ENCODE measurements at places on chromosomes 2 and 18.
A peak's percentile ranks its signal among the peaks of the same experiment; 100 is the strongest.

- DNase-seq, result peak; percentile 76
Observed at GRCh38 chr18:23136326-23137096, 1.2 kb downstream of the CABLES1 start.

DNA sequence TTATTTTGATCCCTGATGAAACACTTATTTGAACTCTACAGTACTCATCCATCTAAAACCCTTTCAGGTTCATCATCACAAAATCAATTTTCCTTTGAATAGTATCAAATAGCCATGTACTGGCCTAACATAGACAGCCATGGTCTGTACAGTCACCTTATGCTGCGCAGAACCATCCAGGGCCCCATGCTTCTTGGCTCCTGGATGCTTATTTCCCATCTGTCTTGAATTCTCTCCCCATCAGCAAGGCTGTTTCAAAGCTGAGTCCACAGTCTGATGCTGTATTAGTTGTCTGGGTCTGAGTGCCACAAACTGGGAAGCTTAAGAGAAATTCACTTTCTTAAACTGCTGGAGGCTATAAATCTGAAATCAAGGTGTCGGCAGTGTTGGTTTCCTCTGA lies 290.2 kb downstream of the OSR1 start:
- DNase-seq, result no peak

DNA sequence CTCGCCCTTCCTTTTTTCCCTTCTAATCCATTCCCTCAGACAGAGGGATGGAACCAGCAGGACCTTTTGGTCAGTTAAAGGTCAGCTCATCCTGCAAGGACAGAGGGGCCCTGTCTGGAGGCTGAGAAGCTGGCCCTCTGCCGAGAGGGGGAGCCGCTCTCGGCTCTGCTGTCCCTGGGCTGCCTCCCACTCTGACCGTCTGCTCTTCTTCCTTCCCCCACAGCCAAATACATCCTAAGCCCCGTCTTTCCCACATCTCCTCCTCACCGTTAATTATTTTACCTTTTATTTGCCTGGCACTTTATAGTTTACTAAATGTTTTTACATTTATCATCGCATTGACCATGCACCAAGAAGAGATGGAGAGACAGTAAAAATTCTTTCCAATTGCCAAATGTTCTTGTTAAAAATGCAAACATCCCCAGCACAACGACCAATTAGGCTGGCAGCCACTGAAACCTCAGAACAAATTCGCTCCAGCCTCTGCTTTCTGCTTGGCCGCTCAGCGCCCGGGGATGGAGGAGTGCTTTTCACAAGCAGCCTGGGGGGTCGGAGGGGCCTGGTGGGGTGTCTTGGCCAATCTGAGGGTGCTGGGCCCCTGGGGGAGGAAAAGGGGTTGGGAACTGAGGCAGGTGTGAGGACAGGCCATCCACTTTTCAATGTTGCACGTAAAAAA lies 123.7 kb downstream of the TNS1 start:
- DNase-seq, result peak; percentile 70

DNA sequence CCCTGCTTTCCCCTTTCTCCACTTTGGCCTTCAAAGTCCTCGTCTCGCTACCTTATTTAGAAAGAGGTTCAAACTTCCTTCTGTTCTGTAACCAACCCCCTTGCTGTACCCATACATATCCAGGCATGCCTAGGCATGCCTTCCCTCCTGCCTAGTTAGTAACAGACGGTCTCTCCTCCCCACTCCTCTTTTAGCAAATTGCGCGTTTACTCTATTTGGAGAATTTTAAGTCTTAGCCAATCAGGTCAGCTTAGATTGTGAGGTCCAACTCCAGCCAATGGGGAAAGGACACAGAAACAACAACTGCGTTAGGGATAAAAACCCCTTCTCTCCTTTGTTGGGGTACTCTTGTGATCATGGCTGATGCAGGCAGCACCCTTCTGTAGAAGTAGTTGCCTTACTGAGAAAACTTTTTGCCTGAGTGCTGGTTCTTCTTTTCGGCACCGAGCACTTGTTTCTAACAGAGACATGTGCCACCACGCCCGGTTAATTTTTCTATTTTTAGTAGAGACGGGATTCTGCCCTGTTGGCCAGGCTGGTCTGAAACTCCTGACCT lies 85.9 kb upstream of the FOXI3 start:
- DNase-seq, result peak; percentile 54

DNA sequence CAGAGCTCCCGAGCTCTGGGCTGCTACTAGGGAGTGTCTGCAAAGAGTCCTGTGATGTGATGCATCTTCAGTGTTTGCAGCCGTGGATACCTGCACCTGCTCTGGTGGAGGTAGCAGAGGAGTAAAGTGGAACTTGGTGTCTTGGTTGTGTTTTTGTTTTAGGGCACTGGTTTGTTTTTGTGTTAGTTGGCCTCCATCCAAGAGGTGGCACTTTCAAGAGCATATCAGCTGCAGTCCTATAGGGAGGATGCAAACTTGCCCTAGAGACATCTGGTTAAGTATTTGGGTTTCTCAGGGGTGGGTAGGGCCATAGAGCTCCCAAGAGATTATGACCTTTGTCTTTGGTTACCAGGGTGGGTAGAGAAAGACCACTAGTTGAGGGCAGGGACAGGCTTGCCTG lies 1249.0 kb upstream of the FAM98A start:
- no peak for DNase-seq

GRCh38 chr2:224410946-224411561 lies 9.1 kb upstream of the FAM124B start:
- DNase-seq, result no peak

GRCh38 chr2:6202756-6203155 lies 510.6 kb downstream of the SOX11 start:
- DNase-seq, result no peak

- no peak for DNase-seq
Observed at GRCh38 chr2:21424375-21424774, 300.6 kb downstream of the TDRD15 start.

DNA sequence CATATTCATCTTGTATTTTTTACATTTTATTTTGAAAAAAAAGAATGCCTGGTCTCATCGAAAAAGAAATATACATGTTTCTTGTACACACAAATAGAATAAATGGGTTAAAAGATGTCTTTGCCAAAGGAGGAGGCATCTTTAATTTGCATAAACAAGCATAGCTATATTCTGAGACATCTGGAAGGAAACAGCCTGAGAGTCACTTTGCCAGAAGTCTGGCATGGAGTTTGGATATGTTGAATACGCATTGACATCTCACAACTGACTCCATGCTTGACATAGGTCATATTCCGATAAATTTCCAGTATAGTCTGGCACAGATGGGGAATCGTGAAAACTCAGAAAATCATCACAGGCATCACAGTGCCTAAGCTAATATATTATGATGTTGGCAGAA lies 1317.5 kb upstream of the CELF4 start:
- no peak for DNase-seq

- DNase-seq, result no peak
Observed at GRCh38 chr18:58196881-58197872, 153.2 kb downstream of the NEDD4L start.

DNA sequence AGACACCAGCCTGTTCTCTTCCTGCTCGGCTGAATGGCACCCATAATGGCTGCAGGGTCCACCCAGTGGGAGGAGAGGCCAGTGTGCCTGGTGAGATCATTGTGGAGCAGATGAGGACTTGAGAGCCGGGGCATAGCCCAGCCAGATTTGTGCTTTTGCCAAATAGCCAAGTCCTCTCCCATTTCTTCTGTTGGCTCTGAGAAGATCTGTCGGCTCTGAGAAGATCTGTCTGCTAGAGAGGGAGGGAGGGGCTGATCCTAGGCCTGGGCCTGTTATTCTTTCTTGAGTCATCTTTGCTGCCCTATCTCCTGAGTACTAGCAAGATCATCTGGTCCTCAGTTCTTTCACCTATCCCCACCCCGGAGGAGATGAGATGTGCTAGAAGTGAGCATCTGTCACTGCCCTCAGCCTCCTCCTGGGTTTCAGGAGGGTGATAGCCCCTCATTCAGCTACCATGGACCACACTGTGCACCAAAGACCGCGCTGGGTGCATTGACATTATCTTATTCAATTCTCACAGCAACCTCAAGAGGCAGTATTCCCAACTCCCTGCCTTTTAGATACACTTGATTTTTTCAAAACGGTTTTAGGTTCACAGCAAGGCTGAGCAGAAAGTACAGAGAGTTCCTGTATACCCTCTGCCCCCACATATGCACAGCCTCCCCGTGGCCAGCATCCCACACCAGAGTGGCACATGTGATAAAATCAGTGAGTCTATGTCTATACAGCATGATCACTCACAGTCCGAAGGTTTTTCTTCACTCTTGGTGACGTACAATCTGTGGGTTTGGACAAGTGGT lies 98.6 kb downstream of the CAPN13 start:
- DNase-seq, result no peak
